Thymus (tissue), 14 donors: ENCODE measurements at places on chromosomes 6 and 20. TPM values are rescaled to one million over a fixed set of nuclear protein-coding genes. Genes with fewer than 3 reads are reported as not detected.

NAPB gene
- total RNA-seq: 7.6 TPM

VGLL2 gene
- not detected for total RNA-seq

DNA sequence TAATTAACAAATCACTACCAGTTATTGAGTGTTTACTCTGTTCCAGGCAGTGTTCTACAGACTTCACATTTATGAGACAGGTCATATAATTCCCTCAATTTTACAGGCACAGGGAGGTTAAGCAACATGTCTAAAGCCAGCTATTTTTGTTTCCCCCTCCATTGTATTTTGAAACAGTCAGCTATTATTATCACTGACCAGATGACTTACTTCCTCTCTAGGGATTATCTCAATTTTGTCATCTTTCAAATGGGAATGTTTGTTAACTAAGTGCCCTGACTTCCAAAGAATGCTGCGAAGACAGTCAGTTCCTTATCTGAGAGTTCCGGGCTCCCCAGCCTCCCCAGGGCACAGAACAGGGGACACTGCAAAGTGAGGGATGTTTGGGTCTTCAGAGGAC lies 5.6 kb upstream of the CNPY3 start:
- H3K4me3 ChIP-seq: no peak overlapping the region
- no peak for DNase-seq
- peaks cover 73% of the 10 kb centered on the region for H3K4me1 ChIP-seq

KCNB1 gene
- 0.09 TPM for total RNA-seq

FAM217A gene
- total RNA-seq: under 0.01 TPM

DNA sequence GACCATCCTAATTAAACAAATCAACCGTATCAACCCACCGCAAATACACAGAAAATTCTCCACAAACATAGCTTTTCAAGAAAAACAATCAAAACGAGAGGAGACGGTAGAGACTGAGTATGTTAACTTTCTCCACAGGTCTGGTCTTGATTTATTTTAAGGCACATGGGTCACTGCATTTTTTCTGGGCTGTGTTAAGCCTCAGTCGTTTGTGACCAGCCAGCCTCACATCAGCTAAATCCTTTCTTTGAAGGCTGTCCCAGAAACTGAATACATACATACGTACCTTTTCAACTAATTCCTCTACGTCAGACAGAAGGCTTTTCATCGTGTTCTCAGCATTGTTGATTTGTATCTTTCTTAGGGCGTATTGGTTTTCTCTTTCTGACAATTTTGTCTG lies 69.4 kb downstream of the LAMA4 start:
- no peak overlapping the region for H3K4me3 ChIP-seq
- no peaks in the 10 kb centered on the region for H3K27me3 ChIP-seq
- no peak overlapping the region for H3K27ac ChIP-seq
- no peak for DNase-seq
- H3K36me3 ChIP-seq: no peaks in the 10 kb centered on the region
- no peaks in the 10 kb centered on the region for H3K4me1 ChIP-seq

DNA sequence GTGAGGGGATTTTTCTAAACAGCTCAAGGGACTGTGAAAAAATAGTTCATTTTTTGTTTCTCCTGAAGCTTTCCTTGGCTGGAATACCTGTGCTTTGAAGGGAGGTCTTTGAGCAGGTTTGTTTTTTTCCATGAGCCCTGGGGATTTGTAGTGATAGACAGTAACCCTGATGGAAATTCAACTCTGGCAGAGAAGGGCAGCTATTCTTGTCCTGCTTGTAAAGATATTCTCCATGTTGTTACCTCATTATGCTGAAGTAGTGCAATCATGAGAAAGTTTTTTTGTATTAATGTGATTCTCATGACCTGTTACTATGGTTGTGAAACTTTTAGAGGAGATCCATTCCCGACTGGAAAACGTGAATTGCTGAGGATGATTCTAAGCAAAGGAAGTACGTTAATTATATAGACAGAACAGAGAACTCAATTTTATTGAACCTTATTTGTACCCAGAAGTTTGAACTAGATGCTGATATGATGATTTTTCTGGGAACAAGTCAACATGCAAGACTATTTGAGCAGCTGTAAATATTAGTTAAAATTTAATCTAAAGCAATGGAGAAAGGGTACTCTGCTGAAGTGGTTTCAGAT lies 12.5 kb downstream of the UTRN start:
- no peaks in the 10 kb centered on the region for H3K36me3 ChIP-seq
- no peak for DNase-seq
- no peaks in the 10 kb centered on the region for H3K4me1 ChIP-seq

OR2H2 gene
- not detected for total RNA-seq

DNA sequence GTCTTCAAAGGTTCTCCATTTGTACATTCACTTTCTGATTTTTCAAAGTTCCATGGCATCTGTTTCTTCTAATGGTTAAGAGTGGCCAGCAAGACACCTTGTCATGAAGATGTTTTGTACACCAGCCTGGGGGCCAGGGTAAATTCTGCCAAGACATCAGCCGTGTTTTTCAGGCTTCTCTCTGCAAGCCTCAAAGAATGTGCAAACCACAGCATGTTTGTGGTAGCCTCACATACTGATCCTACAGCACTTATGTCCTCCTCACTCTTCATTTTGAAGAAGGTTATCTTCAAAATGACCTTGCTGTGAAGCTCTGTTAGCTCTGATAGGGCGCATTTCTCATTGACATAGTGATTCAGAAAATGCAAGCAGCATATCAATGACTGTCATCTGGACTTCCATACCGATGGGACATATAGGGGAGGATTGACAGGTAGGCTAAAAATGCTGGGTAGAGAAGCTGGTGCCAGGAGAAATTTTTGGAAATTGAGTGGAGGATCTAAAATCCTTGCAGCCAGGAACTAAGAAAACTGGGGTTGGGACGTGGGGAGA lies 59.3 kb upstream of the SPTLC3 start:
- H3K27me3 ChIP-seq: no peaks in the 10 kb centered on the region
- no peak for DNase-seq
- H3K4me1 ChIP-seq: peaks cover 2% of the 10 kb centered on the region
- H3K27ac ChIP-seq: no peak overlapping the region
- H3K36me3 ChIP-seq: no peaks in the 10 kb centered on the region
